NCI-H2081 (cell line): ENCODE measurements at places on chromosomes 7 and 10.

- no peak for DNase-seq
These were observed 34.4 kb downstream of the BCAP29 start for GRCh38 chr7:107614425-107614824.

- no peak for DNase-seq
These were observed 74.0 kb upstream of the PODXL start for GRCh38 chr7:131630427-131630826.

- DNase-seq: no peak
These were observed 49.7 kb upstream of the DDC start for GRCh38 chr7:50614721-50615518.

- DNase-seq: no peak
These were observed 562 bp downstream of the NUB1 start for GRCh38 chr7:151342102-151342646.

DNA sequence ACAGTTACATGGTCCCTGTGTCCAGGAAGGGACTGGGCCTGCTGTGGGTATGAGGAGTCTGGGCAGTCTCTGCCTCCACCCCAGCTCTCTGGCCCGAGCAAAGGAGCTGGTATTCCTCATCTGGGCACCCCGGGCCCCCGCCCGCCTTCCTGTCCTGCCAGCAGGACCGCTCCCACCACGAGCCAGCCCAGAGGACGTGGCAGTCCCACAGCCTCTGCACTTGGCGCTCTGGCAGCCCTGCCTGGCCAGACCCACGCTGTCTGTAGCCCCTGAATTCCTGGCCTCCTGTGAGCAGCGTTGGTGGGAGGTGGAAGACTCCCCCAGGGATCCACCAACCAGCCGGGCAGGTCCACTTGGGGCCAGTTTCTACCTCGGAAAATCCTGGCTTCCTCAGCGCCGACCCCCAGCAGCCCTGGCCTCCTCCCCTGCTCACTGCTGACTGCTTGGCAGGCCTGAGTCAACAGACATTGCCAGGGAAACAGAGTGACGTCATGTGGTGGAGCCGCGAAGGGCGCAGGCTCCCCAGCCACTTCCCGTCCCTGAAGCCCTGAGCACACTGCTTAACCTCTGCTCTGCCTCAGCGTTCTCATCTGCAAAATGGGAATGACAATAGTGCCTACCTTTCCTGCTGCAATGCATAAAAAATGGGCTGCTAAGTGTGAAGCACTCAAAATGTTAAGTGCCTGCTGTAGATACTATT, 21.6 kb upstream of the LIMK1 start:
- peak; percentile 40 for DNase-seq

GRCh38 chr7:41048771-41049170, 654.1 kb downstream of the INHBA start:
- no peak for DNase-seq

DNA sequence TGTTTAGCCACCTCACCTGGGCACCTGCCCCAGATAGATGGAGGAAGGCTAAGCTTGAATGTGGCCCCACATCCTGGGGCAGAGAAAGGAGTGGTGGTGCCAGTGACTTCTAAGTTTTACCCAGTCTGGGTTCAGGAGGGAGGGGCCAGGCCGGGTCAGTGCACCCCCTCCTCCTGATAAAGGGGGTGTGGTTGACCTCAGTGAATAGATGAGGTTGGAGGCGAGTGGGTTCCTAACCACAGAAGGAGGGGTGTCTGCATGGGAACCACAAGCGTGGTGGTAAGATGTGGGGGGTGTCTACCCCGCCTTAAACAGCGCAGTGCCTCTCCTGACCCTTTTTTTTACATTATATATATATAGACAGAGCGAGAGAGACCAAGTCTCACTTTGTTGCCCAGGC, 105.3 kb upstream of the KCTD7 start:
- no peak for DNase-seq

- no peak for DNase-seq
These were observed 10.6 kb downstream of the DNAJB6 start for GRCh38 chr7:157347217-157347904.

DNA sequence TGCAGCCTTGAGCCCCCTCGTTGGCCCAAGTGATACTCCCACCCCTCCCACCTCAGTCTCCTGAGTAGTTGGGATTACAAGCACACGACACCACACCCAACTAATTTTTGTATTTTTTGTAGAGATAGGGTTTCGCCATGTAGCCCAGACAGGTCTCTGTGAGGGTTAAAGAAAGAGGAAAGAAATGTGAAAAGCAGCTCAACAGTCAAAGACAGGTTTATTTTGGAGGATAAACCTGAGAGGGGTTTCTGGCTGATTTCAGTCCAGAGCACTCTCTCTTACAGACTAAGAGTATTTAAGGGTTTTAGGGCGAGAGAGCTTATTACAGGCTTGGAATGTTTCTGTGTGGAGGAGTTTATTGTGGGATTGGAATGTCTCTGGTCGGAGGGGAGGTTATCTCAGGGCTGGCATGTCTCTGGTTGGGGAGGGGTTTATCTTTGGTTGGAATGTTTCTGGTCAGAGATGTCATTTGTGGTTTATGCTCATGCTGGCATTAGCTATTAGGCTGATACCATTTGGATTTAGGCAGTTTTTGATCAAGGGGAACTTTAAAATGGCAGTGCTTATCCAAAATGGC, 26.1 kb upstream of the SNX10 start:
- DNase-seq: no peak

- DNase-seq: no peak
These were observed 43.1 kb upstream of the EMX2 start for GRCh38 chr10:117499248-117500105.

GRCh38 chr10:74910976-74911350, 84.6 kb downstream of the KAT6B start:
- DNase-seq: no peak

GRCh38 chr10:23479798-23480473, 41.1 kb downstream of the OTUD1 start:
- DNase-seq: no peak

DNA sequence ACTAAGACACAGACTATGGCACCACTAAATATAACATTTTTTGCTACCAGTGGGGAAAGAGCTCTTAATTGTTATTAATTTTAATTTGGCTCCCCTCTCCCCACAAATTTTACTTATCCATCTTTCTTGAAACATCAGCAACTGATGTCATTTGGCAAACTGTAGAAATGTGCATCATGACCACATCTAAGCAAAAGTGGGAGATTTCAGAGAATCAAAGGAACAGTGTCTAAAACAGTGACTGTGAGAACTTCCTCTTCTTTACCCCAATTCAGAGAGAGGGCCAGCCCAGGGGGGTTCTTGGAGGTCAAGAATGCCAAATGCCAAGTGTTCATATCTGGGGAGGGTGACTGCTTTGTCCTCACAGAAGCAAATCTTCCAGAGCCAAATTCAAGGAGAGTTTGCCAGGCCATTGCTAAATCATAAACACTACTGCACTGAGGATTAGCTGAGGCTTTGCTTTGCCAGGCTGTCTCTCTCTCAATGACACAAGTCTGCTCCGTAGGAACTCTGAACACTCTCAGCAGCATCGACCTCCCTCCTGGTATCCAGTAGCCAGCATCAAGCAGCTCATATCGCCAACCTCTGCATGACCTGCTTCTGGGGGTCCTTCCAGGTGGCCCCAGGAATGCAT, 65.6 kb downstream of the ITIH5 start:
- no peak for DNase-seq

DNA sequence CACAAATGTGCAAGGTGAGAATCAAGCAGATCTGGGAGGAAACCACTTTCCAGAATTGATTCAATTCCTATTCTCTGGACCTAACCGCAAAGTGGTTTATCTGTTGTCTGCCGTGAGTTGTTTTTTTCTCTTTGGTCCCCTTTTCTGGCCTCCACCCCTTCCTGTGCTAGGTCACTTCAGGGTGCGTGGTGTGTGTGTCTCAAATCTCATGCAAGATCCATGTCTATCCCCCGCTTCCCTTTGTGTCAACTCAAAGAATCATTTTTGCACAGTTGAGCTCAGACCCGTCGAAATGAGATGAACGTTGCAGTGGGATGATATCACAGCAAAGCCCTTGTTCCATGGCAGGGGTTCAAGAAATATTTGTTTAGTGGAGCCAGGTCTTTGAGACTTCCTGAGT, 184.5 kb downstream of the GATA3 start:
- no peak for DNase-seq

DNA sequence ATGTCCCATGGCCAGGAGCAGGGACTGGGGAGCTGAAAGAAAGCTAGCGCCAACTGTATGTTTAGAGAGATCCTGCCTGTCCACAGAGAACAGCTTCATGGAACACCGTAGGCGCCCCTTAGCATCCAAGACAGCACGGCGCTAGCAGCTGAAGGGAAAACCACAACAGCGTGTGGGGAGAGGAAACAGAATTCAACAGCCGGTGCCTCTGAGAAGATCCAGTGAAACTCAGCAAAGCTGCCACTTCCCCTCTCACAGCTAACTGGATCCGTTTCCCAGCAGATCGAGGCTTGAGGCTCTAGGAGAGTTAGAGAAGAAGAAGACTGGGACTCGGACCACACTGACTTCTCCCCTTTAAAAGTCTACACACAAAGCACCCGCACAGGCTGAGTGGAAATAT, 145.0 kb downstream of the MAD1L1 start:
- DNase-seq: no peak

DNA sequence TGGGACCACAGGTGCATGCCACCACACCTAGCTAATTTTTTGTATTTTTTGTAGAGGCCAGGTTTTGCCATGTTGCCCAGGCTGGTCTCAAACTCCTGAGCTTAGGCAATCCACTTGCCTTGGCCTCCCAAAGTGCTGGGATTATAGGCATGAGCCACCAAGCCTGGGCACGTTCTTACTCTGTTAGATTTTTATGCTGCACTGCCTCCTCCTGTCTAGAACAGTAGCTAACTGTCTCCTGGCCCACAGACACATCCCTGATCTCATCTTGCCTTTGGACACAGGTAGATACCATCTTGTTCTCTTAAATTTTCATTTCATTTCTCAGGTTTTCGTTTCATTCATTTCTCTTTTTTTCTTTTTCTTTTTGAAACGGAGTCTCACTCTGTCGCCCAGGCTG, 41.1 kb downstream of the BLVRA start:
- DNase-seq: no peak

GRCh38 chr10:103124420-103125096, 68.5 kb downstream of the NT5C2 start:
- DNase-seq: no peak

GRCh38 chr10:22986771-22987542, 59.1 kb downstream of the ARMC3 start:
- peak; percentile 38 for DNase-seq

DNA sequence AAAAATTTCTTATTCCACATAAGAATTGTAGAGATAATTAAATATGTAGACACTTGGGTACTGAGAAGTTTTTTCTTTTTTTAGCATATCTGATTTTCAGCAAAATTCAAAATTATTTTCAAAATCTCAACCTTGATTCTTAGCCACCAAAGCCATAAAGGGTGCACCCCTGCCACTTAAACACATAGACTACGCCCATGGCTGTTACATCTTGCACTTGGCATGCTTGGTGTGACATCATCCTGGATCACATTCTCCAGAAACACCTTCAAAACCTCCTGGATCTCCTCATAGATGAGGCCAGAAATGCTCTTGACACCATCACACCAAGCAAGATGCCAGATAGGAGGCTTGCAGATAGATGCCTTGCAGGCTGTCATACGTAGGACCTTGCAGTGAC, 89.1 kb upstream of the KLF14 start:
- no peak for DNase-seq

DNA sequence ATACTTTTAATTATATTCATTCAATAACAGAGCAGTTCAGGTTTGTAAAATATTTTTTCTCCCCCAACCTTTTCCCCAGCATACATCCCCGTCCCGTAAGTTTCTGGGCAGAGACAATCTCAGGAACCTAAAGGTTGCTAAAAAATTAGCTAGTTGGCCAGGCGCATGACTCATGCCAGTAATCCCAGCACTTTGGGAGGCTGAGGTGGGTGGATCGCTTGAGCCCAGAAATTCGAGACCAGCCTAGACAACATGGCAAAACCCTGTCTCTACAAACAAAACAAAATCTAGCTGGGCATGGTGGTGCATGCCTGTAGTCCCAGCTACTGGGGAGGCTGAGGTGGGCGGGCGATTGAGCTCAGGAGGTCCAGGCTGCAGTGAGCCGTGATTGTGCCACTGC, 40.2 kb downstream of the TCF7L2 start:
- no peak for DNase-seq

- no peak for DNase-seq
These were observed 6.0 kb upstream of the REEP3 start for GRCh38 chr10:63515002-63515763.

- no peak for DNase-seq
These were observed 137.0 kb upstream of the FGFR2 start for GRCh38 chr10:121735263-121735662.
